ENCODE measurements at places on chromosomes 2 and 18.
A peak's percentile ranks its signal among the peaks of the same experiment; 100 is the strongest.

GRCh38 chr18:3879114-3879835, 429.3 kb downstream of the TGIF1 start:
- DNase-seq, result no peak

DNA sequence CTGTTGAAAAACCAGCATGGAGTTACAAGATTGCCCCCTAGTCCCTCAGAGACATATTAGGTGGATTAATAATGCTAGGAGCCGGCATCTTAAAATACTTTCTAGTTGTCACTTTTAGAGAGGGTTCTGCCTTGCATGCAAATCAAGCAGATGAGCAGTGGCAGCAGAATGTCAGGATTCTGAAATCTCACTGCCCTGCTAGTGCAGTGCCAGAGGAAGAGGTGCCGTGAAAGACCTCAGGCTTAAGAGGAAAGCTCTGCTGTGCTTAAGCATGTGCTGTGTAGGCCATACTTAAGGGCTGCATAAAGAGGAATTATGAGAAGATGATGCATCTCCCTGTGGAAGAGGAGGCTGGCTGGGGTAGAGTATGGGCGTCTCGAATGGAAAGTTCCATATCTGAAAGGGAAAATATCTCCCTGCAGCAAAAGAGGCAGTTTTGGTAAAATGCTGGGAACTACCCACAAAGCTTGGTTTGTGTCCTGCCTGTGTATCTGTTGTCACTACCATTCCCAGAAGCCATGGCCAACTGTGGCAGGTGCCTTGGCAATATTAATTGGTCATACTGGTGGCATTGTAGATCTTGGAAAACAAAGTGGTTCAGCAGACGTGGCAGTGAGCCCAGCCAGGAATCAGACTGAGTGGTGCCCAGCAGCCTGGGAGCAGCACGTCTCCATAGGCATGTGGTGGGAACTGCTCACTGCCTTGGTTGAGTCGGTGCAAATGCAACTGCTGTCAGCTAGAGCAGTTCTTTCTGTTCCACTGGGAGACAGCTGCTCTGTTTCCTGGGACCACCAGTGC, 131.9 kb downstream of the EVA1A start:
- no peak for DNase-seq

DNA sequence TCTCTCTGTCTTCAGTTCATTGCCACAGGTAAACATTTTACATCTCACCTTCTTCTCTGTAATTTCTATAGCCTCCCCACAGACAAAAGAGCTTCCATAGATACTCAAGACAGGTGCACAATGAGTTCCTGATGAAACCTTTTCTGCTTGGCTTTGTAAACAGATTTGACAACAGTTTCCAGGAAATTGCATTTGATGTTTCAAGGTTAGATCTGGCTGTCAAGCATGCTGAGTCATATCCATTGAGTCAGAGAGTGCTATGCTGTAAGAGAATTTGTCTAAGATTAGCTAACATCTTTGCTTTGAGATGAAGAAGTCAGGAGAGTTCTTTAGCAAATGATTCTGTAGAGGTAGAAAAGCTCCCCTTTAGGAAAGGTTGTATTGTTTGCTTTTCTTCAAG, 40.6 kb upstream of the MAP2 start:
- no peak for DNase-seq

DNA sequence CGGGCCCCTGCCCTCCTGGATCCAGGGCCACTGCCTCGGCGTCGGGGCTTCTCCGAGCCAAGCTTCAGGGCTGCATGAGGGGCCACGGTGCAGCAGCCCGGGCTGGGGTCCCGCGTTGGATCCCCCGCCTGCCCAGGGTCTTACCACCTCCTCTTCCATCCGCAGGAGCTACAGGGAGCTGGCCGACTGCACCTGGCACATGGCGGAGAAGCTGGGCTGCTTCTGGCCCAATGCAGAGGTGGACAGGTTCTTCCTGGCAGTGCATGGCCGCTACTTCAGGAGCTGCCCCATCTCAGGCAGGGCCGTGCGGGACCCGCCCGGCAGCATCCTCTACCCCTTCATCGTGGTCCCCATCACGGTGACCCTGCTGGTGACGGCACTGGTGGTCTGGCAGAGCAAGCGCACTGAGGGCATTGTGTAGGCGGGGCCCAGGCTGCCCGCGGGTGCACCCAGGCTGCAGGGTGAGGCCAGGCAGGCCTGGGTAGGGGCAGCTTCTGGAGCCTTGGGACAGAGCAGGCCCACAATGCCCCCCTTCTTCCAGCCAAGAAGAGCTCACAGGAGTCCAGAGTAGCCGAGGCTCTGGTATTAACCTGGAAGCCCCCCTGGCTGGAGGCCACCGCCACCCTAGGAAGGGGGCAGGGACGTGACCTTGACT, 52.1 kb downstream of the RAMP1 start:
- DNase-seq, result no peak

DNA sequence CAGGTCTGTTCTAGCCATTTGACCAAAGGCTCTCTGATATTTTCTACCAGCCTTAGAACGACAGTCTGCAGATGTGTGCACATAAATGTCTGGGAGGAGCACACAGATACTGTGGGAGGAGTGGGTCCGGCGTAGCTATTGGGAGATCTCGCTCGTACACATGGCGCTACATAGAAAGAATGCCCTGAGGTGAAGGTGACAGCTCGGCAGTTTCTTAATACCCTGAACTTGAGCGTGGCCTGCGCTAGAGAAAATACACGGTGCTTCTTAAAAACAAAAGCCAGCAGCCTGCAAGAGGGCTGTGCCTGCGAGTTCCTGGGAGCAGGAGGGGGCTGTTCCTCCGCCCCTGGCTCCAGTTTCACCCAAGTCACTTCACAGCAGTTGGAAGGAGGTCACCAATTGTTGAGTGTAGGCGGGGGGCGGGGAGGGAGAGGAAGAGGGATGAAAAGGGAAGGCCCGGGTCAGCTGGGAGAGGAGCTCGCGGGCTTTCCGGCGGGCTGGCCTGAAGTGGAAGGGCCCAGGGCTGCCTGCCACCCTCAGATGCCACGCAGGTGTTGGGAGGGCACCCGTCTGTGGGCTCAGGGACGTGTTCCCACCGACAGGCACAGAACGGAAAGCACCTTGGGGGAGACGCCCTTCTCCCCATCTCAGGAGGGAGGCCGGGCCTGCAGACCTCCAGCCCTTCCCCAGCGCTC, 124.7 kb upstream of the ZNF516 start:
- no peak for DNase-seq

DNA sequence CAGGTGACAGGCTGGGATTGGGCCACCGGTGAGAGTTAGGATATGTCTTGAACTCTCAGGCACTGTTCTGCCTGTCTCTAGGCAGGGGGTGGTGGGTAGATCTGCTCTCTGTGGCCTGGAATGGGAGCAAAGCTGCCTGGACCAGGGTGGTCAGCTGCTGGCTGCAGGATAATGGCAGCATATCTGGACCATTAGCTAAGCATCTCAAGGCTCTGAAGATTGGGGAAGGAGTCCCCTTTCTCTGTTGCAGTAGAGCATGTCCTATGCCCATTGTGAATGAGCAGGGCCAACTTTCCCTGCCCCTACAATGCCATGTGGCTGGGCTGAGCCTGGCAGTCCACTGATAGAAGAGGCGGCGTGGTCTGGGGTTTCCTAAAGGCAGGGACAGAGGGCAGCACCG, 34.6 kb downstream of the LOXHD1 start:
- no peak for DNase-seq

DNA sequence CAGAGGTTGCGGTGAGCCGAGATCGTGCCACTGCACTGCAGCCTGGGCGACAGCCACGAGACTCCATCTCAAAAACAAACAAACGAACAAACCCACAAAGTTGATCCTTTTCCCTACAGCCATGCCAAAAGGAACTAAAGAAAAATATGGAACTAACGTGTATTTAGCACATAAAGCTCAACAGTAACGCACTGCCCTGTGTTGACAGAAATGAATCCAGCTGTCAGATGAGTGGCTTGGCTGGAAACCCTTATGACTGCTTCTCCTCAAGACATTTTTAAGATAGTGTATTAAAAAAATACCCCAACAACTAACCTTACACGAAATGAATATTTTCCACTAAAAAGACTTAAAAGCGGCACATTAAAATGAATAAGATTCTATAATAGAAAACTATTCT, 62.9 kb upstream of the TUBA3E start:
- DNase-seq, result no peak

DNA sequence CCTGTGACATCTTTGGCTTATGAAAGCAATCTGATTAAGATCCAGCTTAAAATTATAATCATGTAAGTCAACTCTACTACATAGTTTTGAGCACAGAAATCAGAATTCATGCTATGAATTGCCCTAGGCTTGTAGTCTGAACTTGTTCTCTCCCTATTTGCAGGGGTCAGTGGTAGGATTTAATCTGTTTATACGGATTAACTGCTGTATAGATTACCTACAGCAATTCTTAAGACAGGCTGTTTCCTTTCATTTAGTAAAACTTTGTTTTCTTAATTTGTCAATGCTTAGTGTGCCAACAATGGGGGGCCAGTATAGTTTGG, 287.9 kb downstream of the PDE11A start:
- DNase-seq, result no peak

DNA sequence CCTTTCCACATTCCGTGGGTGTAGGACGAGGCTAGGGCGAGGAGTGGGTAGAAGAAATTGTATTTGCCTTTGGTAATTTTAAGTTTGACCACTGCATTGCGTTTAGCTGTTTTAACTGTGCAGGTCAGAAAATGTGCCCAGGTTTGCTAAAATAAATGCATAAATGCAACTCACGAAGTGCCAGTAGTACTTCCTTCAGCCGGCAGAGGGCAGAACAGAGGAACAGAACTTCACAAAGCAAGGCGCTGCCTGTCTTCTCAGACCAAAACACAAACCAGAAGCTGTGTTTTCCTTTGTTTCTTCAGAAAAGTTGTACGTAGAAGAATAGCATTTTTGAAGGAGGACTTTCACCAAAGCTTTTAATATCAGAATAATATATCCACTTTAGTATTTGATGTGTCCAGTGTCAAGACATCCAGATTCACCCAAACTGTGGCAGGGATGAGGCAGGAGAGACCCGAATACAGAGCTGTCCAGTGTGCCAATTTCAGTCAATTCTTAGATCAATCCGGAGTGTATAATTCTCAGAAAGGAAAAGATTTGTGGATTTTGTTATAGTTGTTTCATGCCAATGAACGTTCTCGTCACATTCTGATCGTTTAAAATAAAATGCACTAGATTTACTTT, 348.6 kb downstream of the DLGAP1 start:
- DNase-seq, result peak; percentile 49

DNA sequence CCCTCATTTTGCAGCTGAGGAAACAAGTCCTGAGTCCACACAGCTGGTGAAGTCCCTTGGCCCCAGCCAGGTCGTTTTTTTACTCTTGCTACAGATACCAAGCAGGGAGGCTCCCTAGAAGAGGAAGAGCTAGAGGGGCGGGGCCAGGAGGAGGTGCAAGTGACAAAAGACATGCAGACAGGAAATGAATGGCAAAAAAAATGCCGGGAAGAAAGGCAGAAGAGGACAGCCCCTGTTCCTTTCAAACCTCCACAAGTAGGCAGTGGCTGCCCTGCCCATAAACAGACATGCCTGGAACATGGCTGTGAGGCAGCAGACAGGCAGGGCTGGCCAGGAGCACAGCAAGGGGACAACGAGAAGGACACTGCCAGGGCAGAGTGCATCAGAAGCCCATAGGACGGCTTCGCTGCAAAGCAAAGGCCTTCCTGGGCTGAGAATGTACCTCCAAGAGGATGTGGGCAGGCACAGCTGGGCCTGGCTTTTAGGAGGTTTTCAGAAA, 108.7 kb downstream of the ZBTB7C start:
- DNase-seq, result no peak

DNA sequence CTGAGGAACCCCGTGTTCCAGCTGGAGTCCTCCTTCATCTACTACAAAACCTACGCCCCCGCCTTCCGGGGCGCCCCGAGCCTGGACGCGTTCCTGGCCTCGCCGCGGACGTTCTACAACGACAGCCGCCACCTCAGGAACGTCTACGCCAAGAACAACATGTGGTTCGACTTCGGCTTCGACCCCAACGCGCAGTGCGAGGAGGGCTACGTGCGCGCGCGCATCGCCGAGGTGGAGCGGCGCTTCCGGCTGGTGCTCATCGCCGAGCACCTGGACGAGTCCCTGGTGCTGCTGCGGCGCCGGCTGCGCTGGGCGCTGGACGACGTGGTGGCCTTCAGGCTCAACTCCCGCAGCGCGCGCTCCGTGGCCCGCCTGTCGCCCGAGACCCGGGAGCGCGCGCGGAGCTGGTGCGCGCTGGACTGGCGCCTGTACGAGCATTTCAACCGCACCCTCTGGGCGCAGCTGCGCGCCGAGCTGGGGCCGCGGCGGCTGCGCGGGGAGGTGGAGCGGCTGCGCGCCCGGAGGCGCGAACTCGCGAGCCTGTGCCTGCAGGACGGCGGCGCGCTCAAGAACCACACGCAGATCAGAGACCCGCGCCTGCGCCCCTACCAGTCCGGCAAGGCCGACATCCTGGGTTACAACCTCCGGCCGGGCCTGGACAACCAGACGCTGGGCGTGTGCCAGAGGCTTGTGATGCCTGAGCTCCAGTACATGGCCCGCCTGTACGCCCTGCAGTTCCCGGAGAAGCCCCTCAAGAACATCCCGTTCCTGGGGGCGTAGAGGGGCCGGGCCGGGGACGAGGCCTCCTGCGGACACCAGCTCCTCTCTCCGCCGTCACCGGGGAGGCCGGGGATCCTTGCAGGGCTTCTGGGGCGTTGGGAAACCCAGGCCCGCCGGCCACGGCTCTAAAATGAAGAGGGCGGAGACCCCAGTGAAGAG, 5.3 kb upstream of the NEU4 start:
- no peak for DNase-seq

- peak; percentile 50 for DNase-seq
Observed at GRCh38 chr2:111116843-111117597, 3.7 kb upstream of the BCL2L11 start.

GRCh38 chr2:110674620-110675555, 3.0 kb downstream of the BUB1 start:
- DNase-seq, result no peak

GRCh38 chr2:148578493-148578884, 66.1 kb upstream of the EPC2 start:
- no peak for DNase-seq

GRCh38 chr18:58201733-58202730, 158.0 kb downstream of the NEDD4L start:
- DNase-seq, result no peak

GRCh38 chr2:206158563-206159345, 490 bp downstream of the NDUFS1 start:
- DNase-seq, result no peak

DNA sequence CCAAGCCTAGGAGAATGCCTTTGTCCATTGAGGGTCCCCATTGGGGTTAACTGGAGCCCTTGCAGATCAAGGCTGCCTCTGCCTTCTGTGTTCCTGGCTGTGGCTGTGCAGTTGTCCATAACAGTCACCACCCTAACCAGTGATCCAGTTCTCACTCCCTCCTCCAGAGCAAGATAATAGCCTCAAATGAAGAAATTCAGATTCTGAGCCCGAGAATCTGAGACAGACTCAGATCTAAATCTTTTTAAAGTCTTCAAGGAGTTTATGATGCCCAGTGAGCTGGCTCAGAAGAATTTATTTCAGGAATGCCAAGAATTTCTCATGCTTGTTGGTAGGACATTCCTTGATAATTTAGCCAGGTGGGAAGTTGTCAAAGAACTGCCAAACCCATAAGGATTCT, 44.3 kb upstream of the RAB6C start:
- DNase-seq, result no peak
